ENCODE measurements at places on chromosomes 7 and 10.

GRCh38 chr10:95188593-95188992 lies 5.4 kb upstream of the ACSM6 start:
- no peak for DNase-seq

DNA sequence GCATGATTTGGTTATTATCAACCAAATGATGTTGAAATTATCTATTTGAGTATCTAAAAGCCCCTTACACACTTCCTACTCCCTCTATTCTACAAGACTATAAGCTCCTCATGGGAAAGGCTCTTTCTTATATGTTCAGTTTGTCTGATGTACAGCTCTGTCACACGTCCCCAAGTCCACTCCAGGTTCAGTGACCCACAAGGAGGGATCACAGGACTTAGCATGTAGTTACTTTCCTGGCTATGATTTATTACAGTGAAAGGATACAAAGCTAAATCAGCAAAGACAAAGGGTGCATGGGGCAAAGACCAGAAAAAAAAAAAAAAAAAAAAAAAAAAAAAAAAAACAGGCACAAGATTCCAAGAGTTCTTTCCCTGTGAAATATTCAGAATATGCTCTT lies 125.6 kb upstream of the TMEM106B start:
- no peak for DNase-seq

DNA sequence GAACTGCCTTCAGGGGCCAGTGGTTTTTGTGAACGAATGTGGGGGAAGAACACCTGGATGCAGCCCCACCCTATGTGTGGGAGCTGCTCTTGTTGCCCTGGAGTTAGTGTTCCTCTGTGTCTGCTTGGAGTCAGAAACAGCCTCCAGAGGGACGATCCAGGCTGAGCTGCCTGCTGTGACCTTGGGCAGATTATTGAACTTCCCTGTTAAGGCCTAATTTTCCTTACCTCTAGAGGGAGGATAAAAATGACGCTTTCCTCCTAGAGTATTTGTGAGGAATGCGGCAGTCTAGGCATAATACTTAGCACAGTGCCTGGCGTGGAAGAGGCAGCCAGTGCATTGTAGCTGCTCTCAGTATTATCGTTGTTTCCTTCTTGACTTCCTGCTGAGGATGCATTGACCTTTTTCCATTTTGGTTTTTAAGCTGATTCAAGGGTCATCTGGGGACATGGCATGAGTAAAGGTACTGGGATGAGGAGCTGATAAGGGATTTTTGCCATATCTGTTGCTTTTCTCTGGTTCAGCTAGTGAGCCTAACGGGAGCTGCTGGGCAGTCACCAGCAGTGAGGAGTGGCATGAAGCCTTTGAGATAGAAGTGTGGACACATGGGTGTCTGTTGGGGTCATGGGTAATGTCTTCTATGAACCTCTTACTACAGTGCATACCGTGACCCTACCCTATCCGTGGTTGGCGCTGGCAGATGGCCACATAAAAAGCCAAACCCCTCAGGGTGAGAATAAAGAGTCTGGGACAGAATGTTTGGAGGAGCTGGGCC lies 6.4 kb downstream of the ZFYVE27 start:
- no peak for DNase-seq

- DNase-seq, result no peak
These were observed 153.5 kb upstream of the RHEB start for GRCh38 chr7:151673216-151673615.

GRCh38 chr10:127587668-127588365 lies 38.7 kb downstream of the NPS start:
- DNase-seq, result no peak

GRCh38 chr10:24722131-24722675 lies 1.5 kb downstream of the ARHGAP21 start:
- DNase-seq, result no peak

DNA sequence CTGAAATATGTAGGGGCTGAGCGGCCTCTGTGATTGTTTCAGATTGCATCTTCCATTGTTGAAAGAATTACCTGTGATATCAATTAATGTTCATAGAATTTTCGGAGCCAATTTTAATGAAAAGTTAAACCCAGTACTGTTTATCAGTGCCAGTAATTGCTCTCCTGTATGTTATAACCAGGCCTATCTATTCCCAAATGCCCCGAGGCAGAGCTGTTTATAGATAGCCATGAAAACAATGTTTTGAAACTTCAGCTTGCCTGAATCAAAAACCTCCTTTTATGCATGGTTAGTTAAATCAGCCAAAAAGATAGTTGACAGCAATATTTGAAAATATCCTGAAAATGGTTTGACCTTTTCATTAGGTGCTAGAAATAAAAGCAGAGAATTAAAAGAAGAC lies 50.1 kb upstream of the HDAC9 start:
- no peak for DNase-seq

- DNase-seq, result no peak
These were observed 280.0 kb downstream of the CACNA2D1 start for GRCh38 chr7:82163586-82163985.

DNA sequence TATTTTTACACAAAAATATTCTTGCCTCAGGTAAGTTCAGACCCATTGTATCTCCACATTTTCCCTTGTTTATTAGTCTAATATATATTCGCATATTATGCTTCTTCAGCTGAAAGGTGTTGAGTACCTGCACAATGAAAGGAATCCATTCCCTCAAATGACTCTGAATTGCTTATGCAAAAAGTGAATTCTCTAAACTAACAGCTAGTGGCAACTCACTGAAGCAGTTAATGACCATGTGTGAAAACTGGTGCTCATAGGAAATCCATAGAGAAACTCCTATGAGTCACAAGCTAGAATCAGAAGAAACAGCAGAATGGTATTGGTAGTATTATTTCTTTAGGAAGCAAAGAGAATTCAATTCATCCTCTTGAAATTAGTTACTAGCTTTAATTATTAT lies 33.5 kb upstream of the RNF148 start:
- DNase-seq, result no peak
